A549 treated with AZD2906 at 1 μM for 4 hours (cell line): ENCODE measurements at places on chromosomes 7 and 10. TPM values are rescaled to one million over a fixed set of nuclear protein-coding genes. Genes with fewer than 3 reads are reported as not detected.

Gene MINPP1
- total RNA-seq, result 21.7 to 26.4 TPM (median 23.8 TPM) in 5 replicates

Gene ARHGEF35
- 0.46 to 0.73 TPM (median 0.55 TPM) in 5 replicates for total RNA-seq

Gene ICA1
- total RNA-seq, result 0.63 to 1.3 TPM (median 1.1 TPM) in 5 replicates

Gene C7orf57
- 0.29 to 0.35 TPM (median 0.33 TPM) in 5 replicates for total RNA-seq

Gene NEUROG3
- not detected in 5 replicates for total RNA-seq

Gene SEMA4G
- 6.5 to 8.0 TPM (median 7.4 TPM) in 5 replicates for total RNA-seq

Gene OR2A5
- total RNA-seq, result not detected in 5 replicates

Gene UPK3B
- 11.5 to 19.9 TPM (median 17.5 TPM) in 5 replicates for total RNA-seq

Gene SDK1
- total RNA-seq, result 0.38 to 0.67 TPM (median 0.53 TPM) in 5 replicates

Gene TLX1
- total RNA-seq, result not detected in 5 replicates
